ENCODE measurements at places on chromosomes 1 and 21.

DNA sequence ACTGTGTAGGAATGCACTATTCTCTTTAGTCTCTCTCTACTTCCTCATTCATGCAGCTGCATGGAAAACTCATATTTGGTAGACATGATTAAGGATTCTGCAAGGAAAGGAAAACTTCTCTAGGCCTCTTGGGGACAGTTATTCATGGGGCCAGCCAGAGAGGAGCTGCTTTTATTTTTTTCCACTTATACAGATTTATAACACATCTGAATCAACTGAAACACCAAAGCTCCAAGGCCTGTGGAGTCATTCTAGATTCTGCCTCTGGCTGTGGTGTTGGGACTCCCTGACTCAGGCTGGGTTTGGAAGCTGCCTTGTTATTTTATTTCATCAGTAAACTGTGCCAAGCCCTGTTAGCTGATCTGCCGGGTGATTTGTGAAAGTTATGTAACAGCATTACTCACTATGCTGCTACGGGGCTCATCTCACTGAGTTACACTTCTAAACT is 83.9 kb upstream of the EDEM3 start:
- DNase-seq, result peak; percentile 67

DNA sequence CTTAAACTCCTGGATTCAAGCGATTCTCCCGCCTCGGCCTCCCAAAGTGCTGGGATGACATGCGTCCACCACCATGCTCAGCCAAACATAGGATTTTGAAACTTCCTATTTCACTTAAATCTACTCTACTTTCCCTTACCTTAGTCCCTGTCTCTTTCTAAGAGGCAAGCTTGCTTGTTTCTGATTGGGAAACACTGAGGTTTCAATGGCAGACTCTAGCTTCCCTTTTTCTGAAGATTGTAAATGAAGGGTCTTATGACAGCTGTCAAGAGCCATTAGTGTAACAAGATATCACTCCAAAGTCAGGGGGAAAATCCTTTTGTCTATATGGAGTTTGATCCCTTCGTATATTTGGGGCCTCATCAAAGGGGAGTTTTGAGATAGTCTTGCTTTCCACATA is 23.5 kb upstream of the LMO4 start:
- no peak for DNase-seq

DNA sequence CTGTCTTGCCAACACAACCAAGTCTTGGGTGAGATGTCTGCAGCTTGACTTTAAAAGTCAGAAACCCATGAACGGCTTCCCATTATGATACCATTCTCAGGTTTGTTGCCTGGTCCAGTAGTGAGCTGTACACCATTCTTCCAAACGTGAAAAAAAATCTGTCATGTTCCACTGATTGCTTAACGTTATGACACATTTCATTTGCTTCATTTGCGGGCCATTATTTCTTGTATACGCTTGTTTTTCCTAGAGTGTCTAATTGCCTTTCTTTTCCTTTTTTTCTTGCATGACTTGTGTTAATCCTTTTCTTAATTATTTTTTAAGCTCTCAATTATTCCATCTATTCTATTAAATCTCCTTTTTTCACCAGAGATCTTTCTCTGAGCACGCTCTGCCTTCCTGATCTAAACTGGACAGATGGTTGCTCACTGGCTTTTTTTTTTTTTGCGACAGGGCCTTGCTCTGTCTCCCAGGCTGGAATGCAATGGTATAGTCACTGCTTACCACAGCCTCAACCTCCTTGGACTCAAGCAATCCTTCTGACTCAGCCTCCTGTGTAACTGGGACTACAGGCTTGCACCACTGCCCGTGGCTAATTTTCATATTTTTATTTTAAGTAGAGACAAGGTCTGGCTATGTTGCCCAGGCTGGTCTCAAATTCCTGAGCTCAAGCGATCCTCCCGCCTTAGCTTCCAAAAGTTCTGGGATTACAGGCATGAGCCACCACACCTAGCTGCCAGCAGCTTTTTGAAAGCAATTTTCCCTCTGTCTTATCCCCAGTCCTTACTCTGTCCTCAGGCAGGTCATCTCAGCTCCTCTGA is 31.7 kb upstream of the CAMTA1 start:
- DNase-seq, result no peak

GRCh38 chr1:21820597-21821232 is 8.7 kb downstream of the LDLRAD2 start:
- DNase-seq, result no peak

DNA sequence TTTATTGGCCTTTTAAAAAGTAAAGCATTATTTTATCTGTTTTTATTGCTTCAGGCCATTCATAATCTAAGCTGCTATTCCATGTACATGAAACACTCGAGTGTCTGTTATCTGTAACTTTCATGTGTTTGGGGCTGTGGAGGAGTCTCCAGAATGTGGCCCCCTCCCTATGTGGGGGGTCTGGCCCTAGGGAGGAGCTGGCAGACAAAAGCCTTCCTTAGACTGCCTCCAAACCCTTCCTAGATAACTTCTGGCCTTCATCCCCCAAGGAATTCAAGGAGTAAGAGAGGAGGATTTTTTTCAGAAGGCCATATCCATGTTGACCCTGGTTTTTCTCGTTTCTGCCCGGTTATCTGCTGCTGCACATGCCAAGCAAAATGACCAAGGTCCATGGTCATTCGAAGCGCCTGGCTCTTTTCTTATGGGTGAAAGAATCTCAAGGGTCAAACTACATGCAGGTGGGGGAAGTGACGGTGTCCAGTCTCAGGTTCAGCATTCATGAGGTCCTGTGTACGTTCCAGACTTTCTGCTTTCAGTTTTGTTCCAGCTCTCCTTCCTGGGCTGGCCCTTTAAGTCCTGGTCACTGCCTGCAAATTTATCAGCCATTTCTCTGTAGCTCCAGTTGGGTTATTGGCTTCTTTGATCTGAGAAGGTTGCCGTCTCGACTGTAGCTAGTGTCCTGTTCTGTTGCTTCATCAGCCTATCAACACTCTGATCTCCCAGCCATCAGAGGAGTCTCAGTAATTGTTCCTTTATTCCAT is 8.3 kb downstream of the TENT5C start:
- no peak for DNase-seq

DNA sequence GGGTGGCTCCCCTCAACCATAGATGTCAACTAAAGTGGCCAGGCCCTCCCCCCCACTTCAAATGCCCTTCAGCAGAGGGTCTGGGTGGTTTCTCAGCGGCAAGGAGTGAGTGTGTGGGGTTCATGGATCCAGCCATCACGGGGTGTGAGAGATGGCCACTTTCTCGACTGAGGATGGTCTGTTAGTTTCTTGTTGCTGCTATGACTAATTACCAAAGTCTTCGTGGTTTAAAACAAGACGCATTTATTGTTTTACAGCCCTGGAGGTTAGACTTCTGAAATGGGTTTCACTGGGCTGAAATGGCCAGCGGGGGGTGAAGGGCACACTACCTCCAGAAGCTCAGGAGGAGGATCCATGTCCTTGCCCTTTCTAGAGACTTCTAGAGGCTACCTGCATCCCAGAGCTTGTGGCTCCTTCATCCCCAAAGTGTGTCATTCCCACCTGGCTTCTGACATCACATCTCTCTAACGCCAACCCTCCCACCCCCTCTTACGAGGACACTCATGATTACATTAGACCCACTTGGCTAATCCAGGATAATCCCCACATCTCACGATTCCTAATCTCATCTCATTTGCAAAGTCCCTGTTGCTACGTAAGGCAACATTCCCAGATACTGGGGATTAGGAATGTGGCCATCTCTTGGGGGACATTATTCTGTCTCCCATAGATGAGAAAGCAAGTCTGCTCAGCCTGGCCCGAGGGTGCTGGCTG is 53.0 kb downstream of the EPHB2 start:
- no peak for DNase-seq
